Fibroblast of skin of scalp (primary cell): ENCODE measurements at places on chromosomes 1 and 21.

DNA sequence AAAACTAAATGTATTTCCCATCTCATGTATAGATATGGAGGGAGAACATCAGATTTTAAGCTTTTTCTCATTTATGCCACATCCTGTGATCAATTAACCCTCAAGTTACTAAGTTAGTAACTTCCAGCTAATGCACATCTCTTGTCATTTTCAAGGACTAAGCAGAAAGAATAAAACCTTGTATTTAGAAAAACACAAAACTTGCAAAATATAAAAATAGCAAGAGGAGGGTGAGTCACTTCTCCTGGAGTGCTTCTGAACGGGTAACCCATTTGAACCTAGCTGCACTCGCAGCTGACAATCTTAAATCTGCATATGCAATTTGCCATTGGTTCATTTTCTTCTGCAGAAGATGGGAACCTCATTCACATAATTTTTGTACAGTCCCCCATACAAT is 500.5 kb downstream of the SETD4 start:
- DNase-seq = peak; percentile 57

GRCh38 chr1:41576206-41576605 is 91.7 kb upstream of the EDN2 start:
- no peak for DNase-seq

- no peak for DNase-seq
Observed at GRCh38 chr1:3102641-3103040, 33.6 kb downstream of the PRDM16 start.

- peak; percentile 88 for DNase-seq
Observed at GRCh38 chr1:25958465-25958864, 39.4 kb downstream of the PAFAH2 start.

- DNase-seq = no peak
Observed at GRCh38 chr1:46187106-46187869, 10.9 kb downstream of the POMGNT1 start.

DNA sequence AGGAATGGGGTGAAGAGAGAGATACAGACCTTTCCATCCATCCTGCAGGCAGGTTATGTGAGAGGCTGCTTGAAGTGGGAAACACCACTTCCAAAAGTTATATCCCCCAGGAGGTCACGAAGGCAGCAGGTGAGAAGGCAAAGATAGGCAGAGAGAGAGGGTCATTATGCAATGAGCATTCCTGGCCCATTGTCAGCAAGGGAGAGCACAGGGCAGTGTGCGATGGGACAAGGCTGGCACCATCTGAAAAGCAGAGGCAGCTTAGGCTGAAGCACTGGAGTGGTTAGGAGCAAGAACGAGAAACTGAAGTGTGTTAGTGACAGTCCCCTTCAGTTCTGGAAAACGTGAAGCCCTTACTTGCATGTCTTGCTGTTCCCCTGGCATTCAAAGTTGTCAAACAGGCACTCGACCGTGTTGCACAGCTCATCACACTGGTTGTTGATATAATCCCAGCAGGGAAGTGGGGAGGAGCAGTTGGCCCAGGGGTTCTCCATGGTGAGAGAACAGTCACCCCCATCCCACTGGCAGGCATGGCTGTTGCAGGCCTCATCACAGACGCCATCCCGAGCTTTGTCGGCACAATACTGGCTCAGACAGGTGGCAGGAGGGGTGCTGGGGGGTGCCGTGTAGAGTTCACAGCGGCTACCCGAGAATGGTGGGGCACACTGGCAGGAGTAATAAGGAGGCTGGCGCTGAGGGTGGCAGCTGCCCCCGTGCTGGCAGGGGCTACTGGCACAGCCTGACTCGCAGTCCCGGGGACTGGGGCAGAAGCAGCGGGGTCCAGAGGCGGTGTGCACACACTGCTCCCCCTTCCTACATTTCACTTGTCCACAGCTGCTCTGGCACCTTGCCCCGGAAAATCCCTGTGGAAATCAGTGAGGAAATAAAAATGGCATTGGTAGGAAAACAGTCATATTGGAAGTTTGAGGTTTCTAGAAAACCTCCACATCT is 28.9 kb upstream of the ADAM30 start:
- no peak for DNase-seq

DNA sequence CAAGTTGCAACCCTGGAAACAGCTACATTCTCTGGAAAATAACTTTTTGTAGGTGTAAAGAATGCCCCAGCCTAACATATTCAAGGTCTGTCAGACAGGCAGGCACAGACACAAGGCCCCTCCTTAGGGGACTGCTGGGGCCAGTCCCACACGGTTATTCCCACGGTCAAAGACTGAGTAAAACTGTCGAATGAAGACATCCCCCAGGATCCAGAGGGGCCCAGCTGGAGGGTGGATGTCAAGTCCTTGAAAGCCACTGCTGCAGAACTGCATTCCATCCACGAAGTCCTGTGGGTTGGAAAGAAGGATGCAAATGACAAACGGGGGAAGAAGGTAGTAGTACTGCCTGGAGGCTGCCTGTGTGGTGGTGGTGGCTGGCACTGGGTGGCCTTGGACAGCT is 6.9 kb upstream of the RAB7B start:
- DNase-seq = no peak

DNA sequence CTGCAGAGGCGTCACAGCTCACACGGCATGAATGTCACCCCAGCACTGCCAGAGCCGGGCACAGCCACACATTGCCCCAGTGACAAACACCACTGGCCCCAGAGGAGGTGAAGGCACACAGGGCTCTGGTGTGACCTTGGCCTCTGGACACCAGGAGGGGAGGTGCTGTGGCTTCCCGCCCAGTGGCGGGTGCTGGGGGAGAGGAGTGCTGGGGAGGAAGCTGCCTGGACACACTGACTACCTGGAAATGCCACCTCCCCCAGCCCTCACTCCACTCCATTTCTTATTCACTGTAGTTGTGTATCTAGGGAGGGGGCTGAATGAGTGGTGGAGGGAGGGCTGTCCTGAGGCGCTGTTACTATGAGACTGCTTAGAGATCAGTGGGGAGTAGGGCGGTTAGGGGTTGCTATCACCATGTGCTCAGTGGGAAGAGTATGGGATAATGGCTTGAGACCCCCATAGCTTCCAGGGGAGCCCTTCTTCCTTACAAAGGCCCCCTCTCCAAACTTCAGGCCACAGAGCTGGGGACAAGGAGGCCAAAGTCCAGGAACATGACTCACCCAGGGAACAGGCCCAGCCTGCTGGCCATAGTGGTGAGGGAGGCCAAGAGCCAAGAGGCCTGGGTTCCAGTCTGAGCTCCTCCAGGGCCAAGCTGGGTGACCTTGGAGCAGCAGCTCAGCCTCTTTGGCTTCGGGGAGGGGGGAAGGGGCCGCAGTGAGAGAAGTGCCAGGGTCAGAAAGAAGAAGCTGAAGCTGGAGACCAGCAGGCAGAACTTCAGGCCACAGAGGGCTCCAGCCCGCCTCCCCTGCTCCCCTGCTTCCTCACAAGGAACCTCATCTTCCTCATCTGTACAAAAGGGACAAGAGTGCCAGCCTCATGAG is 40.1 kb downstream of the AHDC1 start:
- no peak for DNase-seq

DNA sequence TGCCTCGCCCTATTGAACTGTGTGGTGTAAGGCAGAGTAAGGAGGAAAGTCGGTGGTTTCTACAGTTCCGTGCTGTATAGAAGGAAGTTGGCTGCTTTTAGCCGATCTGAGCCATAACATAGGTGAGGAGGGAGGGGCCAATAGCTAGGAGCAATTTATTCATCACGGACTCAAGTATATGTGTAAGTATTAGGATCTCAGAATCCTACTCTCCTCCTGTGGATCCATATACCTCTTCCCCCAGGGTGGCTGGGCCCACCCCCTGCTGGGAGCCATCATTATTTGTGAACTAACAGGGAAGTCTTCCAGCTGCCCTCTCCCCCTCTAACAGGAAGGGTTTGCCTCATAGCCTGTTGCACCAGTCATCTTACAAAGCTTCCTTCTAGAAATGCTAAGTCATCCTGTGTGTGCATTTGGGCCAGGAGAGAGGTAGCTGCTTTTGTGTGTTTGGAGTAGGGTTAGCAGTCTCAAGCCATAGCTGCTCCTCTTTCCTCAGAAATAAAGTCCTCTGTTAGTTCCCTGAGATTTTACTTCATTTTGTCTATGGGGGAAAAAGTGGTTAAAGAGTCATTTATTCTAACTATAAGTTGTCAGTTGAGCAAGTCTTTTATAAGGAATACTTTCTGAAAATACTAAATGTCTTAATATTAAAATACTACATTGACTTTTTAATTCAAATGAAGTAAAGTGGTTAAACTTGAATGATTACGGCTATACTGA is 14.9 kb upstream of the CENPS start:
- peak; percentile 70 for DNase-seq

GRCh38 chr1:224238756-224239155 is 55.7 kb downstream of the DEGS1 start:
- DNase-seq = no peak

- no peak for DNase-seq
Observed at GRCh38 chr1:7022058-7022457, 236.8 kb downstream of the CAMTA1 start.

GRCh38 chr1:78004719-78005447 is at the start of gene DNAJB4:
Gene DNAJB4, plus strand, starts transcription at chr1:78004939. Its CDS starts 172 bp downstream, at chr1:78005111.
- peak; percentile 98 for DNase-seq

DNA sequence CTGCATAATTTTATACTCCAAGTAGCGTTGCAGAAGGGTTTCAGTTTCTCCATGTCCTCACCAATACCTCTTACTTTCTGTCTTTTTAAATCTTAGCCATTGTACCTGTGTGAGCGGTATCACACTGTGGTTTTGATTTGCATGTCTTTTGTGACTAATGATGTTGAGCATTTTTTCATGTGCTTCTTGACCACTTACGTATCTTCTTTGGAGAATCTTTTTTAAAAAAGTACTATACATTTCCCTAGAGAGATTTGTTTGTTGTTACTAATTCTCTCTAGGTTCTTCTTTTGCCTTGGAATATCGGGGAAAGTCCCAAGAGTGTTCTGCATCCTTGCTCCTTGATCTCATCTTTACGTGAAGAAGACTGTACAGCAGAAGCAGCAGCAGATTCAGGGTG is 81.8 kb upstream of the WARS2 start:
- no peak for DNase-seq

- DNase-seq = no peak
Observed at GRCh38 chr1:178961331-178961730, 64.4 kb upstream of the FAM20B start.

DNA sequence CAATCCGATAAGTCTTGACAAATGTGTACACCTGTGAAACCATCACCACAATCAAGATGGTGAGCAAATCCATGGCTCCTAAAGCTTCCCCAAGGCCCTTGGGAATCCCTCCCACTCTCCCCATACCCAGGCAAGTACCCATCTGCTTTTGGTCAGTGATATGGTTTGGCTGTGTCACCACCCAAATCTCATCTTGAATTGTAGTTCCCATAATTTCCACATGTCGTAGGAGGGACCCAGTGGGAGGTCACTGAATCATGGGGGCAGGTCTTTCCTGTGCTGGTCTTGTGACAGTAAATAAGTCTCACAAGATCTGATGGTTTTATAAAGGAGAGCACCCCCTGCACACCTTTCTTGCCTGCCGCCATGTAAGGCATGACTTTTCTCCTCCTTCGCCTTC is 14.6 kb upstream of the GUCA2B start:
- DNase-seq = no peak

DNA sequence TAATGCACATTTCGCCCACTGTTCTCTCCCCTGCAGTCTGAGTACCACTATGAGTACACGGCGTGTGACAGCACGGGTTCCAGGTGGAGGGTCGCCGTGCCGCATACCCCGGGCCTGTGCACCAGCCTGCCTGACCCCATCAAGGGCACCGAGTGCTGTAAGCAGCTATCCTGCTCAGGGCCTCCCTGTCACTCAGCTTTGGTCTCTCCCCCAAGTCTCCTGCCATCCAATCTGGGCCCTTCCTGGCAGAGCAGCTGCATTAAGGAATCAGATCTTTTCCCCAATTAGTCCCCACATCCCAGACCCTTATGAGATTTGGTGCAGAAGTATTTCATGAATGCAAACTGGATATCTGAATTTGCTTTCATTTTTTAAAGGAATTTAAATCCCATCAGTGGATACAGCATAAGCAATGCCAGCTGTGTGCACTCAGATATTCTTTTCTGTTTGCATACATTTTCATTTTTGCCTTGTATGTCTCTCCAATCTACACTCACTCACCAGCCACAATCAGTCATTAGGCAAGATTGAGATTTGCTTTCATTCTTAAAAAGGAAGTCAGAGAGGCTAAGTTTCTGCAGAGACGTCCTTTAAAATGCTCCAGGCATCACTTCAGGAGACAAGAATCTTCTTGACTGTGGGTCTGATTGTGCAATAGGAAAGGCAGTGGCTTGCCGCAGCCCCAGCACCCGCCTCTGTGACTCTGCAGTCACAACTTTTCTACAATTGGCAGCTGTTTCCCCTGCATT is 48.1 kb downstream of the ELAPOR1 start:
- peak; percentile 93 for DNase-seq

DNA sequence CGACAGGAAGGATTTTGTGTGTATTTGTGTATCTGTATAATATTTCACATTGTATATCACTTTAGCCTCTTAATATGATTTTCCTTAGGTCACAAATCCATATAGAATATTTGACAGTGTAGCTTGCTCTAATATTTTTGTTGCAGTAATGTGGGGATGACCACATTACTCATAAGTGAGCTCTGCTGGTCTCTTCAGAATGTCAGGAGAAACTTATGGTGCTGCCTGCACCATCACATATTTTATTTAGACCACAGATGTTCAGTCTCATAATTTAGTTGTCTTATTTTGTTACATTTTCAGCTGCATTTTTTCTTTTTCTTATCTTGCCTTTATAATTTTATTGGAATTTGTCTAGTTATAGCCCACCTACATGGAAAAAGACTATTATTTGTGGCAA is 205.3 kb downstream of the PBX1 start:
- DNase-seq = peak; percentile 66

GRCh38 chr21:42818328-42818749 is 61.0 kb downstream of the WDR4 start:
- peak; percentile 30 for DNase-seq

GRCh38 chr21:43767984-43768867 is 7.9 kb downstream of the CSTB start:
- DNase-seq = peak; percentile 56

DNA sequence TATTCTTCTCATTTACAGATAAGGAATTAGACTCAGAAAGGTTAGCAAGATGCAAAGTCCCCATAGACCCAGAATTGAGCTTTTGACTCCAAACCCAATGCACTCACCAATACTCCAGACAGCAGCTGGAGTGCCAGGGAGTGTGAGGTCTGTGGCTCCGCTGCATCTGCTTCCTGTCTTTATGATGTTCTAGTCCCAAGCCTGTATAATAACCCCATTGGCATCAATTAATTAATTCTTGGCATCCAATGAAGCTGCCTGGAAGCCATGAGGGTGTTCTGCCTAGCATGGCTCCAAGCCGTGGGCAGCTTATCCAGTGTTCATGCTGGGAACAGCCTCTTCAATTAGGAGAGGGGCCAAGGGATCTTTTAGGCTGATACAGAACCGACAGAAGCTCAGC is 188.7 kb downstream of the GIPC2 start:
- no peak for DNase-seq
